Adrenal gland (tissue), 19 donors: ENCODE measurements at places on chromosomes 12 and 14.

DNA sequence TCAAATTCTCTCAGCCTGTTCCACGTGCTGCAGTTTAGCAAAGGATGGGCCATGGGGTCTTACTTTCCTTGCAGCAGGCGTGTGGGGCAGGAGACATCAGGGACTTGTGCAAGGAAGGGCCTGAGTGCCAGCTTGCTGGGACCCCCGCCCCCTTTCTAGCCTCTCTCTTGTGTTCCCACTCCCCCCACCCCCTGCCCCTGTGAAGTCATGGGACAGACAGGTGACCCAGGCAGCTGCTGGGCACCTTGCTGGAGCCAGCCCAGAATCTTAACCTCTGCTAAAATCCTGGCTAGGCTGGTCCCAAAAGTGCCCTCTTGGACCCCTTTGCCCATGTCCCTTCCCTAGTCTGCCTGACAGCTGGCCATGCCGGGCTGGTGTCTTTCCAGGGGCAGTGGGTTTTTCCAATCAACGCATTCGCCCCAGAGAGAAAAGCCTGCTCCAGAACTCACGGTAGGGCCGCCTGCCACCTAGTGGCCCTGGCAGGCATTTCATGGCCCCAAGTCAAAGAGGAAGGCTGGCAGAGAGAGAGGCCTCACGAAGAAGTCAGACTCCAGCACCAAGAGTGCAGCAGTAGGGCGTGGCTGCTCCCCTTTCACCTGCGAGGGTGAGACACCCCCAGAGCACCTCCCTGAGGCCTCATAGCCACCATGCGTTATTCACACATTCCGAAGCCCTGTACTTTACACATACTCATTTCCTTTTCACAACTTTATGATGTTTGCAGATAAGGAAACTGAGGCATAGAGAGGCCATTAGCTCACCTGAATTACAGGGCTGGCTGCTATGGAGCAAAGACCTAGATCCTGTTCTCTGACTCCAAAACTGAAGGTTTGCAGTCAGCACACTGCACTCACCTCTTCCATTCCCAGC lies 67.4 kb downstream of the LGMN start:
- peak; percentile 88 for DNase-seq

DNA sequence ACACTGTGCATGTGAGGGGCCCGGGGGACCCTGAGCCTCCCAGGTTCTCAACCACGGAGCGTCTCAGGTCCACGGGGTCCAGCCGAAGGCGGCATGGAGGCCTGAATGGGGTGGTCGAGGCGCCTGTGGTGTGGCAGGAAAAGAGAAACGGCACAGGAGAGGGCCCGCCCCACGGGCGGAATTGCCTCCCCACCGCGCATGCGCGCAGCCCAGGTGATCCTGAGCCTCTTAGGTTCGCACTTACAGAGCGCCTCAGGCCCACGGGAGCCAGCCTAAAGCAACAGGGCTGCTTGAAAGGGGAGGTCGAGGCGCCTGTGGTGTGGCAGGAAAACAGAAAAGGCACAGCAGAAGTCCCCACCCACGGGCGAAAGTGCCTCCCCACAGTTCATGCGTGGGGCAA lies 311.0 kb downstream of the ALG10 start:
- no peak for DNase-seq

GRCh38 chr12:124609041-124609989 lies 41.9 kb upstream of the NCOR2 start:
- peak; percentile 79 for DNase-seq

- DNase-seq = peak; percentile 55
Measured at GRCh38 chr12:121964813-121965643, 46.6 kb downstream of the CFAP251 start.

DNA sequence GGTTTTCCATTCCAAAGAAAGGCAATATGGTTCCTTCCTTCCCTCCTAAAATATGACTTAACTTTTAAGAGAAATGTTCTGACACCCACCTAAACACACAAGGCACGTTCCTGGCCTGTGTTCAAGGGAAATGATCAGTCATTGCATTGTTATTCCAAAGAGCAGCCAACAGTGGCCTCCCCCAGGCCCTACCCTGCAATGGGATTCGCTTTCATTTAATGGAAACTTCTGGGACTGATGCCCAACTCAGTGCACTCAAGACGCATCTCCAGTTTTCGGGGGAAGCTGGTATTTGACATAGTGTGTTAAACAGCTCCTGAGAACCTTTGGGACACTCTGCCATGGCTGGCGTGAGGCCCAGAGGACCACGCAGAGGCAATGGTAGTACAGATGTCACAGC lies 65.9 kb downstream of the DDX51 start:
- peak; percentile 13 for DNase-seq

GRCh38 chr14:73502017-73502619 lies 11.4 kb downstream of the RIOX1 start:
- no peak for DNase-seq

GRCh38 chr12:12803186-12803585 lies 10.0 kb upstream of the DDX47 start:
- peak; percentile 65 for DNase-seq

GRCh38 chr12:116282371-116283286 lies 5.1 kb upstream of the MED13L start:
- DNase-seq = no peak
